ENCODE measurements at places on chromosomes 11 and 22.
A peak's percentile ranks its signal among the peaks of the same experiment; 100 is the strongest.

- no peak for DNase-seq
These were observed 13.7 kb downstream of the MUC5B start for GRCh38 chr11:1236316-1237127.

- DNase-seq, result no peak
These were observed 22.6 kb downstream of the ARHGEF17 start for GRCh38 chr11:73330569-73331093.

GRCh38 chr22:38346506-38346905, 29.3 kb upstream of the CSNK1E start:
- DNase-seq, result no peak

GRCh38 chr22:21646608-21647590, 4.8 kb downstream of the SDF2L1 start:
- peak; percentile 86 for DNase-seq

DNA sequence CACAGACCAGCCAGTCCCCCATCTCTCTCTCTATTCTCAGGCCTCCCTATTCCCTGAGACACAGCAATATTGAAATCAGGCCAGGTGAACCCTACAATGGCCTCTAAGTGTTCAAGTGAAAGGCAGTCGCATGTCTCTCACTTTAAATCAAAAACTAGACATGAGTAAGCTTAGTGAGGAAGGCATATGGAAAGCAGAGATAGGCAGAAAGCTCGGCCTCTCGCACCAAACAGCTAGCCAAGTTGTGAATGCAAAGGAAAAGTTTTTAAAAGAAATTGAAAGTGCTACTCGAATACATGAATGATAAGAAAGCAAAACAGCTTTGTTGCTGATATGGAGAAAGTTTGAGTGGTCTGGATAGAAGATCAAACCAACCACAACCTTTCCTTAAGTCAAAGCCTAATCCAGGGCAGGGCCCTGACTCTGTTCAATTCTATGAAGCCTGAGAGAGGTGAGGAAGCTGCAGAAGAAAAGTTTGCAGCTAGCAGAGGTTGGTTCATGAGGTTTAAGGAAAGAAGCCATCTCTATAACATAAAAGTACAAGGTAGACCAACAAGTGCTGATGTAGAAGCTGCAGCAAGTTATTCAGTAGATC, 19.8 kb upstream of the MPZL2 start:
- DNase-seq, result no peak

DNA sequence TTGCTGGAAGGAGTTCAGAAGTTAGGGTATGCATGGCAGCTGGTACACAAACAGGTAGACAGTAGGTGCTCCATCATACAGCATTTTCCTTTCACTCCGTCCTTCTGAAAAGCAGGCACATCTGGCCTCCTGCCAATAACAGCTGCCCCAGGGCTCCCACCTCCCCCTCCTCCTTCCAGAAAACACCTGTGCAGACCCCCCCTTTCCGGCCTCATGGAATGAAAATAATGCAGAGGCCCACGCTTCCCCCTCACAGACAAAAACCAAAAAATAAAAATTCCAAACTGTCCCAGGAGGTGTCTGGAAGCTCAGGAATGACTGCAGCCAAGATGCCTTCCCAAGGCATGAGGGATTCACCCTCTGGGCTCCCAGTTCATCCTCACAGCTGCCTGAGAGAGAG, 185.5 kb downstream of the MN1 start:
- DNase-seq, result no peak

- DNase-seq, result no peak
These were observed 87.5 kb downstream of the PRMT3 start for GRCh38 chr11:20474882-20475517.

GRCh38 chr11:104620991-104621390, 277.3 kb downstream of the CASP12 start:
- no peak for DNase-seq

GRCh38 chr22:37431801-37432707, 4.8 kb upstream of the ELFN2 start:
- DNase-seq, result no peak

DNA sequence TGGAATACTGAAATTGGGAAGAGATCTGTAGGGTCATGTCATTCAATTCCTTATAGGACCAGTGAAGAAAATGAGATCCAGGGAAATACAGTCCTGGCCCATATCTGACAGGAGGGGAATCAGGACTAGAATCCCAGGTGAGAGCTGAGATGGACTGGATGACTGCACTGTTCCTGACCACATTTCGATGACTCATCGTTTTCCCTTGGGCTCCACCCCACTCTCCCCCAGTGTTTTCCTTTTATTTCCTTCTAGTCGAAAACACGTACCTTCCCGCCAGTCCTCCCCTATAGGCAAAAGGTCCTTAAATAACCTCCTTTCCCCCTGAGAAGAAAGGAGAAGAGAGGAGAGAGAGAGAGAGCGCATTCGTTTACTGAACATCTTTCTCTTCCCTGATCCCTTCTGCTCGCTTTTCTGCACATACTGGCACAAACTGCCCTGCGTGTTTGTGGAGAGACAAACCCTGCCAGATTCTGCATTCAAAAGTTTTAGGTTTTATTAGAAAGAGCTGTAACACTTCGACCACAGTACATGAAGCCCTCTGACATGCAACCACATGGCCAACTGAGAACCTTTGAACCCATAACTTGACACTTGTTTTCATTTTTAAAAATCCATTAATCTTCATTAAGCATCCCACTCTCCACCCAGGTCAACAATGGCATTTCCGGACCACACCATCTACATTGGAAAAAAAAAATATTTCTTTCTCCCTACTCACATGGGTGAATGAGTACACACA, 565.7 kb downstream of the METTL15 start:
- no peak for DNase-seq

- DNase-seq, result no peak
These were observed 62.4 kb upstream of the CCDC179 start for GRCh38 chr11:22922672-22923071.

GRCh38 chr22:17138513-17138912, 17.4 kb upstream of the TMEM121B start:
- DNase-seq, result no peak

DNA sequence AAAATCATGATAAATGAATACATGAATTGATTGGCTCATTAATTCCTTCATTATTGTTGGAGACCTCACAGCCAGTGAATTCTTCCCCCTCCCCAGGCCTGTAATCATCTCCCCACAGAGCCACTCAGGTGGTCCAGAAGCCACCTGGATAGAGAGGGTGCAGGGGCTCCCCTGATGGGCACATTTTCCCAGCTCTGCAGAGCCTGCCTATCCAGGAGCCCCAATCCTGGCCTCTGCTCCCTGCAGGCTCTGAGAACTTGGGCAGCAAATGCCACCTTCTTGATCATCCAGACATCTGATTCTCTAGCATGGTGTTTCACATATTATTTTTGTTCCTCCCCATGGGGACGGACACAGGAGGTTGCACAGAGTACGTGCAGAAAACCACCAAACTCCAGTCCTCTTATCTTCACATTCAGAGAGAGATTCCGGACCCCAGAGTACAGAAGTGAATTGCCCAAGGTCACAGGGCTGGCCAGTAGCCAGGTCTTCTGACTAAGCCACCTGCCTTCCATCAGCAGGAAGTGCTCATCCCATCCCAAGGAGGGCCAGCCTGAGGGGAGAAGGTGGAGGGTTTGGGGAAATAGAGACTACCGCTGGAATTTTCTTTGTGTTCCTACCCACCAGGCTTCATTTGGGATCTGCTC, 348.0 kb downstream of the BUD13 start:
- DNase-seq, result no peak

GRCh38 chr11:85652786-85653447, 5.2 kb downstream of the TMEM126A start:
- no peak for DNase-seq

GRCh38 chr11:66226101-66226500, 42.3 kb upstream of the RAB1B start:
- DNase-seq, result no peak

GRCh38 chr11:126719740-126720139, 280.8 kb downstream of the KIRREL3 start:
- no peak for DNase-seq

DNA sequence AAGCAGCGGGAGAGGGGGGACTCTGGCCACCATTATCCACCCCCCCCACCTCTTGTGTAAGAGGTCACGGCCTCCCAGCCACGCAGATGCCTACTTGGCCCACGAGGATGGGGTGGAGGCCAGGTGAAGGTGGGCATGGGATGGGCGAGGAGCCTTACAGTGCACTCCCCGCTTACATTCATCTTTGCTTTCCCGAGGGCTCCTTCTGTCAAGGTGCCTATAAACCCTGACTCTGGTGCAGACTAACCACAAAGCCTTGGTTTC, 13.1 kb downstream of the NPTXR start:
- no peak for DNase-seq

DNA sequence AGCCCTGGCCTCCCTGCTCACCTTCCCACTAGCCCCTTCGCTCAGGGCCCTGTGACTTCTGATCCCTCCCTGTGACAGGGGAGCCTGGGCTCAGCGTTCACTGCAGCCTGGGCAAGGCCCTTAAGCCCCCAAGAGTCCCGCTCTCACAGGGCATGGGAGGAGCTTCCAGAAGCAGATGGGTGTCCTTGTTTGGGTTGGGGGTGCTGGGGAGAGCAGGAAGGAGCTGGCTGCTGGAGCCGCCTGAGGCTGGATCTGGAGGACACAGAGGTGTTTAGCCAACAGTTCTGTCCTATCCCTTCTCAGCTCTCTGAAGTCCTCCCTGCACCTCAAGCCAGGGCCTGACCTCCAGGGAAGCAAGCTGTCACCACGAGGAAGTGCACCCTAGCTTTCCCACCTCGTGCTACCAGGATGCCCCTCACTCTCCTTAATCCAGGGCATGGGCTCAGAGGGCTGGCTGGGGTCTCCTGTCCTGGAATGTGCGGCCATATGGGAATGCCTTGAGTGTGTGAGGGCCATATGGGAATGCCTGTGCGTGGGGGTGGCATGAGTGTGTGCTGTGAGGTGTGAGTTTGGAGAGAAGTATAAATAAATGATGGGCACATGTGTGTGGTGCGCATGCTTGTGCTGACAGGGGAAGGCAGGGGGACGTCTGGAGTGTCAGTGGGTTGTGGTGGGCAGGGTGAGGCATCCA, 25.0 kb upstream of the TUB start:
- no peak for DNase-seq

- DNase-seq, result no peak
These were observed 3.9 kb upstream of the AMBRA1 start for GRCh38 chr11:46597609-46598219.

- DNase-seq, result no peak
These were observed 40.3 kb upstream of the A4GALT start for GRCh38 chr22:42760806-42761565.
